ENCODE measurements at places on chromosomes 3 and 15.

DNA sequence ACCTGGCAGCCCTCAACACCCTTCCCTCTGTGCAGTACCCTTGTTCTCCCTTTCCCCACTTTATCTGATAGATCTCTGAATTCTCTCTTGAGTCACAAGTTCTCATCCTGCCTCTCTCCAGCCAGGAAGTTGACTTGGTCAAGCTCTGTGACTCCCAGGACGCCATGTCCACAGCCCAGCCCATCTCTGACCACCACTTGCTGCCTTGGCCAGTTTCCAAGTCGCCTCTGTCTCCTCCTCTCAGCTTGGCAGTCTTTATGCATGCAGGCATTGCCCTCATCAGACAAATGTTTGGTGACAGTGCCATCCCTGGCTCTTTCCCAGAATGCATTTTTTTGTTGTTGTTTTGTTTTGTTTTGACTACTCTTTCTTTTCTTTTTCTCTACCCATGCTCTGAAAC lies 25.7 kb downstream of the ZNF35 start:
- DNase-seq, result no peak

- DNase-seq, result no peak
These were observed 6.9 kb downstream of the HEXA start for GRCh38 chr15:72368899-72369298.

- DNase-seq, result no peak
These were observed 163.0 kb downstream of the TBC1D5 start for GRCh38 chr3:17579289-17580031.

GRCh38 chr15:34275154-34275553 lies 50.3 kb downstream of the EMC4 start:
- DNase-seq, result no peak

- DNase-seq, result no peak
These were observed 62.9 kb upstream of the AGBL1 start for GRCh38 chr15:86016750-86017149.

- DNase-seq, result no peak
These were observed 279.3 kb downstream of the IGSF11 start for GRCh38 chr3:118755253-118755801.

All from renal pelvis (tissue), 12 donors.